ENCODE measurements at places on chromosomes 13 and 19. TPM values are rescaled to one million over a fixed set of nuclear protein-coding genes. Genes with fewer than 3 reads are reported as not detected.

GRCh38 chr19:49333418-49333805 is 1.8 kb upstream of the CD37 start:
- no peak for DNase-seq

GRCh38 chr13:35659796-35660195 is 183.3 kb upstream of the MAB21L1 start:
- DNase-seq: no peak

Gene OR4F17
- not detected for polyA plus RNA-seq

Gene SLC6A16
- polyA plus RNA-seq: 1.6 TPM

Gene MYO1F
- polyA plus RNA-seq: 0.15 TPM

DNA sequence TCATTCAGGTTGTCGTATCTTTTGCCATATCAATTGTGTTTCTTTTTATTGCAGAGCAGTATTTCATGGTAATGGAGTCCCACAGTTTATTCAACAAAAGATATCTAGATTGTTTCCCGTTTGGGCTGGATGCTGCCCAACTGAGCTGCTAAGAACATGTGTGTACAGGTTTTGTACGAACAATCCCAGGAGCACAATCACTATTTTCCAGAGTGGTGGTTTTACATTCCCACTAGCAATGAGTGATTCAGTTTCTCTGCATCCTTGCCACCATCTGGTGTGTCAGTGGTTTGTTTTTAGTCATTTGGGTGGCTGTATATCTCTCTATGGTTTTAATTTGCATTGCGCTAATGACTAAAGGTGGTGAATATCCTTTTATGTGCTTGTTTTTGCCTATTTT is 52.7 kb upstream of the ZDHHC20 start:
- no peak for DNase-seq

DNA sequence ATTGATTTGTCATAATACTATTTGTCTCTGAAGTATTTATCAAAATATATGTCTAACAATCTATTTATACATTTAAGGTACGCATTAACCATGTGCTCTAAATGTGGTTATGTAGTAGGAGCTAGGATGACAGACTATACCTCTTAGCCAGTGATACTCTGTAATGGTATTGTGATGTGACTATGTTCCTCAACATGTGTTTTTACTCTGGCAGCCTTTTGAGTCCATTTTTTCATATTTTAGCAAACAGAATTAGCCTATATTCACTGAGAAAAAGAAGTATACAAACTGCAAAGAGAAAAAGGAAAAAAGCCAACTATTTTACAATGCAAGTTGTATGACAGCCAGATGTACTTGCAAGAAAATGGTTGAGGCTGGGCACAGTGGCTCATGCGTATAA is 26.7 kb downstream of the MAB21L1 start:
- DNase-seq: no peak

Gene ZNF723
- not detected for polyA plus RNA-seq

Gene ZNF100
- polyA plus RNA-seq: 3.0 TPM

DNA sequence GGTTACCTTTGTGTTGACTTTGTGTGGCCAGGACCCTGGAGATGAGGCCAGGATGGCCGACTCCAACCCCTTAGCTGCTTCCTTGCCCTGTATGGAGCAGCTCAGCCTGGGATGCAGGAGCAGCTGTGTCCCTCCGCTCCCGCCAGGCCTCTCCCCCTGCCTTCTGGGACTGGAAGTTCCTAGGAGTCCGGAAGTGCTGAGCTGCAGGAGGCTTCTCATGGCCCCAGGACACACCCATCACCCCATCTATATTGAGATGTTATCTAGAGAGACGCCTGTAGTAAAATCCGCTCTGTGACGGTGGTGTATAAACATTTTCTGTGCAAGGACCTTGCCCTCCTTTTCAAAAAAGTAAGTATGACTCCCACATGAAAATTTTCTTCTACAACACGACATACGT is 27.0 kb downstream of the WTIP start:
- DNase-seq: no peak
